Daoy (cell line): ENCODE measurements at places on chromosomes 4 and X.

- no peak for DNase-seq
Observed at GRCh38 chr4:171639540-171639939, 173.7 kb upstream of the GALNTL6 start.

DNA sequence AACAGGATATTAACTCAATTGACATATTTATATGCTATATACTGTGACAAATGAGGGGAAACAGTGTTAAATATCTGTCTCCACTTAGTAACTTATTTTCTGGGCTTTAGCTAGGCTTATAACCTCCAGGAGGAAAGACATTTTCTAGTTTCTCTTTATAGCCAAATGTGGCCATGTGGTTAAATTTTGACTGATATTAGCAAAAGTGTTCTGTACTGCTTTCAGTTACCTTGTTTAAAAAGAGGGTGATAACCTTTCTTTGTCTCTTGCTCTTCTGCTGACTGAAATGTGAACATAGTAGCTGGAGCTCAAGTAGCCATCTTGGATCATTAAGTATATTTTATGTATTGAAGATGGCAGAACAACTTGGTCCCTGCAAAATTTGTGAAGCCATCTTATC, 253.7 kb downstream of the PDHA2 start:
- DNase-seq, result no peak

DNA sequence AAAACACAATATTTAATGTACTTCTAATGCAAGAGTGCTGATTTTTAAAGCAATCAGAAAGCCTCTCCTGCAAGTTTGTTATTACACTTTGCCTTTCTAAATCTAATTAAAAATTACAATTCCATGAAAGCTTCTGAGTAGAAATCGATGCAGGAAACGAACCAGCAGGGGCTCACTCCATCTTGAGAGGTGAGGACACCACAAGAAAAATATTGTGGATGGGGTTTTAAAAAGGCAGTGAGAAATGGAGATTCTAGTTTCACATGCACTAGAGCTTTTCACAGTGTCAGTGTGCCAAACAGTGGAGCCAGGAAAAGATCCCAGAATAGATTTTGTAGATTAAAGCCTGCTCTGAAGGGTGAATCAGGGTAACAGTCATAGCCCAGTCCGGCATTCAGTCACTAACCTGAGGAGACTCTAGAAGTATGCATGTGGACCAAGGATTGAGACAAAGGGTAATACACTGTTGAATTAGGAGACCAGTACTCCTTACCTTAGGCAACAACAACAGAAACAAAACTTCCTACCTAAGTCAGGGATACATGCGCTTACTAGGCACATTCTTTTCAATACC, 362.3 kb downstream of the NAF1 start:
- no peak for DNase-seq

DNA sequence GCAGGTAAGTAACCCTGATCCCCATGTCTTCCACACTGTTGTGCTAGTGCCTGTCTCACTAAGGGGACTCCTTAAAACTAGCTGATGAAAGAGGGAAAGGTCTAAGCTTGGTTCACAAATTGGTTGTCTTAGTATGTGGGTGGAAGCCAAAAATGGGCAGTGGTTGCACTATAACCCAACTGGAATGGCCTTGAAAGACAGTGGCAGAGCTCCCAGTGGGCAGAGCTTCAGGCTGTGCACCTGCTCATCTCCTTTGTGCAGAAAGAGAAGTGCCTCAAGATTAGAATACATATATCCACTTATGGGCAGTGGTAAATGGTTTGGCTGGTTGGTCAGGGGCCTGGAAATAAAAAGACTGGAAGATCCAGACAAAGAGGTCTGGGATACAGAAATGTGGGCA, 7.2 kb downstream of the SYN1 start:
- no peak for DNase-seq

- no peak for DNase-seq
Observed at GRCh38 chrX:154037754-154038153, 18.1 kb upstream of the IRAK1 start.
